ENCODE measurements at places on chromosomes 6 and 20.

GRCh38 chr20:400454-401275 is 7.4 kb upstream of the RBCK1 start:
- peak; percentile 97 for DNase-seq

GRCh38 chr20:23224806-23225205 is 125.8 kb upstream of the NXT1 start:
- no peak for DNase-seq

DNA sequence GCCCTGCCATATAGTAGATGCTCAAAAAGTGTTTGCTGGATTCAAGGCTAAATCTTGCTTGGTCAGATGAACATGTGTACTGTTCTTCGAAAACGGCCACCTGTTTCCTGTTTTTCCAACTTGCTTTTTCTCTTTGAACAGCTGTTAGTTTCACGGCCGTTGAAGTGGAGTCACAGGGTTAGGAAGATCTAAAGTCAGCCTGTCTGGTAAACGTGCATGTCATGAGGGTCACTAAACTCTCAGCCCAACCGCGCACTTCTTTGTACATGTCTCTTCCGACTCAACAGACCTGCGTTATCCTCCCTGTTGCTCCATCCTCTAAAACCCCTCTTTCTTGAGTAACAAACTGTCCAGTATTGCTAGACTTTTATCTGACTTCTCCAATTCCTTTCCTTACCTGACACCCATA is 93.2 kb upstream of the MAN1A1 start:
- DNase-seq = no peak

DNA sequence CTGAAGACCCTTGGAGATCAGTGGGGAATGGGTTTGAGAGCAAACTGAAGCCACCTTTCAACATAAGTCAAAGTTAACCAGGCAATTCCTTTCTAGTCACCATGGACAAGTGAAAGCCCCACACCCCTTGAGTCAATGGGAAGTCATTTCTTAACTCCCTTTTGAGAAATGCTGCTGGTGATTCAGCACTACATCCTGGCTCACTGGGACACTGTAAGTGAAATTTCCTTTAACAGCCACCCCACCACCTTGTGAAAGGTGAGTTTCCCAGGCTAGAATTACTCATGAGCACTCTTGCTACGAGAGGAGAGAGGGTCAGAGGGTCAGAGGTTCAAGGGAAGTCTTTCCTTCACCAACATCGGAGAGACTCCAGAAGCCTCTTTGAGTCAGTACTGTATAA is 93.3 kb upstream of the MARCKS start:
- no peak for DNase-seq

DNA sequence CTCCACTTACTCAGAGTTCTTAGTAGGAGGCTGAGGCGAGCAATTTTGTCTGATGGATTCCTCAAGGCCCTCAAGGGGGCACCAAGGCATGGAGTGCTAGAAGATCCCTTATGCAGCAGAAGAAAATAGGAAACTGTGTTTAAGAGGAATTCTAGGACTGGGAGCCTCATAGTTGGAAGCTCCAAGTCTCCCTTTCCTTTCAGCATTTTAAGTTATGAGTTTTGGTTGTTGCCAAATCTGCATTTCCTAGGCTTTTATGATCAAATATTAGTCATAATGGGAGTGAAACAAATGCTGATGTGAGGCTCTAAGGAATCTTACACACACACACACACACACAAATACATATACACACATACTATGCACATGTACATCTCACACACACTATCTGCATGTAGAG is 714.0 kb downstream of the UTRN start:
- no peak for DNase-seq

DNA sequence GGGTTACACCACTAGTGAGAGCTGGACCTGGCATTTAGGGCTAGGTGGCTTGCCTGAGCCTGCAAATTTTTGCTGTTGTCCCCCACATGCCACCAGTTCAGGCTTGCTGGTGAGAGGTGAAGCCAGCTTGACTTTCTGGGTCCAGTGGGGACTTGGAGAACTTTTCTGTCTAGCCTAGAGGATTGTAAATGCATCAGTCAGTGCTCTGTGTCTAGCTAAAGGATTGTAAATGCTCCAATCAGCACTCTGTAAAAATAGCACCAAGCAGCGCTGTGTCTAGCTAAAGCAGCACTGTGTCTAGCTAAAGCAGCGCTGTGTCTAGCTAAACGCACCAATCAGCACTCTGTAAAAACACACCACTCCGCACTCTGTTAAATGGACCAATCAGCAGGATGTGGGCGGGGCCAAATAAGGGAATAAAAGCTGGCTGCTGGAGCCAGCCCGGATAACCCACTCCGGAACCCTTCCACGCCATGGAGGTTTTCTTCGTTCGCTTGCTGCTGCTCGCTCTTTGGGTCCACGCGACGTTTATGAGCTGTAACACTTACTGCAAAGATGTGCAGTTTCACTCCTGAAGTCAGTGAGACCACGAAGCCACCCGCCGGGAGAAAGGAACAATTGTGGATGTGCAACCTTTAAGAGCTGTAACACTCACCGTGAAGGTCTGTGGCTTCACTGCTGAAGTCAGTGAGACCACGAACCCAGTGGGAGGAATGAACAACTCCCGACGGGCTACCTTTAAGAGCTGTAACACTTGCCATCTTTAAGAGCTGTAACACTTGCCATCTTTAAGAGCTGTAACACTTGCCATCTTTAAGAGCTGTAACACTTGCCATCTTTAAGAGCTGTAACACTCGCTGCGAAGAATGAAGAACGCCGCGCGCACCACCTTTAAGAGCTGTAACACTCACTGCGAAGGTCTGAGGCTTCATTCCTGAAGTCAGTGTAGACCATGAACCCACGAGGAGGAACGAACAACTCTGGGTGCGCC is 27.3 kb downstream of the GMPR start:
- no peak for DNase-seq

GRCh38 chr6:162026843-162027242 is 700.7 kb downstream of the PRKN start:
- DNase-seq = no peak

DNA sequence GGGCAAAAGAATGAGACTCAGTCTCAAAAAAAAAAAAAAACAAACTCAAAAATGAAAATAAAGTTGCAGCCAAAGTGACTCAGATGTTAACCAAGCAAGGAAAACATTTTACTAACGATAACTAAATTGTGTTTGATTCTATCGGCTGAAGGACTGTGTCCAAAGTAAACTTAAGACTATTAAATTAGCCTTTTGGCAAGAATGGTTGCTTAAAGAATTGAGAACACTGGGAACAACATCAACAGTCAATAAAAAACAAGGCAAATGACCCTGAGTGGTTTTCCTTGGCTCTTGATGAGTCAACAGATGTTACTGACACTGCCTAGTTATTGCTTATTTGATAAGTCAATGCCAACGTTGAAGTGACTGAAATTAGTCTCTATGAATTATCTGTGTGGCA is 36.7 kb downstream of the POU3F2 start:
- DNase-seq = no peak

GRCh38 chr6:44272529-44272928 is 2.3 kb downstream of the TMEM151B start:
- no peak for DNase-seq

DNA sequence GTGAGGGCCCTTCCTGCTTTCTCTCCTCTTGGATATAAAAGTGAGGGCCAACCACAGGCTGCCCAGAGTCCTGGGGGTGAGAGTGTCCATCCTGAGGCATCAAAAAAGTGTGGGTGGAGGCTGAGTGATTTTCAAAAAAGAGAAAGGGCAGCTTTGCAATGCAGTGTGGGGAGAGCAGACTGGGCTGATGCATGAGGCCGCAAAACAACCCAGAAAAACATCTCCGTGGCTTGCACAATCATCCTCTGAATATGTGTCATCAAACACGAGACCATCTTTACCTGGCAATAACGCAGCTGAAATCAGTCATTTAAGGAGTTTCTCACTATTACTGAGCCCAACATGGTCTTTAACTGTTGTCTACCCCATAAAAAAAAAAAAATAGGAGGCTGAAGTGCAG is 191.2 kb upstream of the SOX4 start:
- no peak for DNase-seq

- DNase-seq = no peak
Observed at GRCh38 chr6:56440551-56440981, 193.2 kb upstream of the COL21A1 start.

GRCh38 chr6:5670811-5671561 is 335.7 kb downstream of the NRN1 start:
- DNase-seq = no peak

GRCh38 chr20:10034717-10035571 is at the start of gene ANKEF1:
Gene ANKEF1, plus strand, starts transcription at chr20:10034987. Its CDS starts 3,315 bp downstream, at chr20:10038302.
- peak; percentile 90 for DNase-seq

DNA sequence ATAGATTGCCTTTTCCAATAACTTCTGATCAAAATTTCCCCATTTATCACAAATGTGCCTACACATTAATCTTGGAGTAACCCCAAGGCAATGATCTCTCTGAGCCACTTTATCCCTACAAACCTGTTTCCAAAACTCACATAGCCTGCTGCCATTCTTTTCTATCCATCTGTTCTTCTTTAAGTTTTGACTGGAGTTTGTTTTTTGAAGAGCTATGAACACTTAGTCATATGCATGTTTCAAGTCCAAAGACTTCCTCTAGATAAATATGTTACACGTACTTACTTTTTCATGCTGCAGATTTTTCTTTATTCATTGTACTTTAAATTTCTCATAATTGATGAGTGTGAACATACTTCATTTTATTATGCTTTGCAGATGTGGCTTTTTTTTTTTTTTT is 488.9 kb upstream of the CITED2 start:
- DNase-seq = no peak

- no peak for DNase-seq
Observed at GRCh38 chr6:119894811-119895210, 545.2 kb upstream of the MAN1A1 start.

- no peak for DNase-seq
Observed at GRCh38 chr6:158767709-158768108, 51.5 kb downstream of the EZR start.

GRCh38 chr20:57844626-57845596 is 135.1 kb upstream of the PMEPA1 start:
- DNase-seq = no peak

- no peak for DNase-seq
Observed at GRCh38 chr6:44226368-44227147, 3.2 kb downstream of the SLC29A1 start.

DNA sequence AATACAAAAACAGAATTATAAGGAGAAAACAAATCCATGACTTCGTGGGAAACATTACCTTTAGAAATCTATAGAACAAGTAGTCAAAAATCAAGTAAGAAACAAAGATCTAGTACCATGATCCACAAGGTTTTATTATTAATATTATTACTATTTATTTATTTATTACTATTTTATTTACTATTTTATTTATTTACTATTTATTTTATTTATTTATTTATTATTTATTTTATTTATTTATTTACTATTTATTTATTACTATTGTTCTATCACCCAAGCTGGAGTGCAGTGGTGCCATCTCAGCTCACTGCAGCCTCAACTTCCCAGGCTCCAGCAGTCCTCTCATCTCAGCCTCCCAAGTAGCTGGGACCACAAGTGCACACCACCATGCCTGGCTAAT is 13.5 kb upstream of the ELMO2 start:
- DNase-seq = no peak

DNA sequence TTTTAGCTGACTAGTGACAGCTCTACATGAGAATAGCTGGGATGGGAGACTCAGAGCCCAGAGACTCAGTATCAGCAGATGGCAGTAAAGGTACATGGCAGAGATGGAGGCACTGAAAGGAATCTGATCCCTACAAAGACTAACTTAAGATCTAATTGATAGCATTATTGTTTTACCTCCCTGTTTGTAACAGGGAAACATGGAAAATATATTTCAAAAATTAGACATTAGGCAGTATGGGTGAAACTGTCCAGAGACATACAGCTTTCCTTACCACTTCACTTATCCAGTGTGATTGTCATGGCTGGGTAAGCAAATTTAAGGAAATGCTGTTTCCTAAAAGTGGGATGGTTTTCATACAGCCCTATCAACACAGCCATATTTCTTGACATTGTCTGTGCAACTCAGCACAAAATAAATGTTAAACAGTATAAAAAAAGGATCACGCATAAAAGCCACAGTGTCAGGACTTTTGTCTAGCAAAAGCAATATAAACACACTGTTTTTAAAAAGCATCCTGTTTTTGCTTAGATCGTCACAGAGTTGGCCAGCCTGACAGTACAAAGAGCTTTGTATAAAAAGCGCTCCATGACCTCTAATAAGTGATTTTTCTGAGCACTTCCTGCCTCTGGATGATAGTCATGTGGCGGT is 376.9 kb downstream of the PHF3 start:
- DNase-seq = peak; percentile 27

DNA sequence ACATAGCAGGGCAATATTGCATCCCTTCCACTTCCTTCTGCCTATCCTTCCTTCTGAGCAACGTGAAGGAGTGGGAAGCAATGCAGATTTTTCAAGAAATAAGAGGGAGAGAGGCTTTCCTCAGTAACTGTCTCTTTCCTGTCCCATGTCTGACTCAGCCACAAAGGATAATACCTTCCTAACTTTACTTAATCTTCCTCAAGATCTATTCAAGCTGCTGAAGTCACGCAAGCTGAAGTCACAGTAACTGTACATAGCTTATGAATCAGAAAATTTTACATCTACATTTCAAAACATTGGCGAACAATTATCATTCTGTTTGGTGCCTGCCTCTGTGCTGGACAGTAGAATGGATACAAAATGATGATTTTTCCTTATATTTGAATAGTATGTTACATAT is 86.4 kb upstream of the POU3F2 start:
- no peak for DNase-seq

DNA sequence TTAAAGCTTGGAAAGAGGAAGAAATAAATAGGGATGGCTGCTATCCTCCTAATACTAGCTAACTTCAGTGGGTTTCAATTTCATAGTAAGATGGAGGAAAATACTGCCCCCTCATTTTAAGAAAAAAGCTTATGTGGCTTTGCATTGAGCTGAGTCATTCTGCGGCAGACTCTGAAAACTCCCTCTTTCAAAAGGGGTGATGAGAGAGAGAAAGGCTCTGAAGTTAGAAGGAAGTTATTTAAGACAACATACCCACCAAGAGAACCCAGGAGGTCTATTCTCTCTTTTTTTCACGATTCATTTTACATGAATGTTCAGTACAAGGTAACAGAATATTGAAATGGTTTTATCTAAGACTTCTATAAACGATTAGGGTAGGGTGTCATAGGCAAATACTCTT is 4.5 kb downstream of the PRDM13 start:
- no peak for DNase-seq

DNA sequence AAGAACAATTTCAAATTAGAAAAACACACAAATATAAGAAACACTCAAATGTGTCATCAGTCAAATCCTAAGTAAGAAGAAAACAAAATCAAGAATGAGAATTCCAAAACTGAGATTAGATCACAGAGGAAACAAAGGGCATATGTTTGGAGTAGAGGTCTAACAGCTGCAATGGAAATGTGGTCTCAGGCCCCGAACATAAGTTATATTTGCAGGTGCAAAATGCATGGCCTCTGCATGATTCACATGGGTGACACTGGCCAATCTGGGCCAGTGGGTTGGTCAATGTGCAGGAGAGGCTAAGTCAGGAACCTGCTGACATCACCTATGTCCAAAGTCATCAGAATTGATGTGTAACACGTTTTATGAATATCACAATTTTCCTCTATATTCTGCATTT is 108.5 kb upstream of the MAP7 start:
- no peak for DNase-seq

- no peak for DNase-seq
Observed at GRCh38 chr6:76752841-76753240, 680.4 kb upstream of the IMPG1 start.
